HAP-1 (cell line): ENCODE measurements at places on chromosomes 3 and 15.

DNA sequence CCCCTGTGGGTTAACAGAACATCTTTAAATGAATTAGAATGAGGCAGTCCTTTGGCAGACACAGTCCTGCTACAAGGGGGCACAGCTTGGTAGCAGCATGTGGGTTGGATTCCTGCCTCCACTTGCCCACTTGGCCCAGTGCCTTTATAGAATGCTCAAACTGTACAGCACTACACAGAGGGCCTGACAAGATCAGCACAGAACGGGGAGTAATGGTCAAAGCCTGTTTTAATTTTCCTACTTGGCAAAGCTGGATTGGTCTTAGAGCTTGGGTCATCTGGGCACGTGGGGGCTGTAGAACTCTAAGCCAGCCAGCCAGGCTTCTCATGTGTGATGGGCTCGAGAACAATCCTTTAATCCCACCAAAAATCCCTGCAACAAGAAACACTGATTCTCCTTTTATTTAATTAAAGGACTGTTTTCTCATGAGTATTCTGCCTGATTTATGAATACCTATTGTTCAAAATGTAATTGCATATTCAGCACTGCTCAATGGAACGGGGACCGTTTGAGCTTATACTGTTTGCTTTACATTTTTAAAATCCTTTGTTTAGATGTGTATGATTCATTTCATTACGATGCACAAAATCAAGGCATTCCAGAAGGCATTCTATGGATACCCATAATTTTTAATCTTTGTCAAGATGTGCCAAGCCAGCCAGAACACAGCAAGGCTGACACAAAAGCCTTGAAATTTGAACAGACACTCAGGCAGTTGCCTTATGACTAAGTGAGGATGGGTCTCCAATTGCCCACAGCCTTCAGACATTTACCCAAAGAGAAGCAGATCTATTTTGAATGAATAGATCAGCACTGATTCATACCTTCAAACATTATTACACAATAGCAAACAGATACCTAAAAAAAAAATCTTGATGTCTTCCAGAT, 249.3 kb upstream of the TGFBR2 start:
- DNase-seq, result peak; percentile 74

GRCh38 chr3:45817831-45818522, 21.6 kb upstream of the SLC6A20 start:
- DNase-seq, result no peak

- no peak for DNase-seq
These were observed 8.4 kb downstream of the SNX4 start for GRCh38 chr3:125511420-125512118.

- no peak for DNase-seq
These were observed 1.4 kb downstream of the PAQR5 start for GRCh38 chr15:69299943-69300588.

- DNase-seq, result no peak
These were observed 13.6 kb downstream of the RNF13 start for GRCh38 chr3:149826636-149827035.

- no peak for DNase-seq
These were observed 4.5 kb upstream of the GSK3B start for GRCh38 chr3:120098710-120099109.

DNA sequence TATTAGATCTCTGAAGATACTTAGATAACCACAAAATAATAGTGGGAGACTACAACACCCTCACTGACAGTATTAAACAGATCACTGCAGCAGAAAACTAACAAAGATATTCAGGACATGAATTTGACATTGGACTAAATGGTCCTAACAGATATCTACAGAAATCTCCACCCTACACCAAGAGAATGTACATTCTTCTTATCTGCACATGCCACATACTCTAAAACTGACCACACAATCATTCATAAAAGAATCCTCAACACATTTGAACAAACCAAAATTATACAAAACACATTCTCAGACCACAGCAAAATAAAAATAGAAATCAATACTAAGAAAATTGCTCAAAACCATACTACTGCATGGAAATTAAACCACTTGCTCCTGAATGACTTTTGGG, 116.3 kb downstream of the DTWD1 start:
- DNase-seq, result no peak

- no peak for DNase-seq
These were observed 196.6 kb downstream of the TPRG1 start for GRCh38 chr3:189368384-189368783.

- DNase-seq, result no peak
These were observed 51.8 kb downstream of the KLHL6 start for GRCh38 chr3:183503746-183504145.

GRCh38 chr15:67543348-67543718, 830 bp downstream of the MAP2K5 start:
- no peak for DNase-seq

- DNase-seq, result peak; percentile 36
These were observed 20.7 kb downstream of the PPP1R2 start for GRCh38 chr3:195522254-195523023.

DNA sequence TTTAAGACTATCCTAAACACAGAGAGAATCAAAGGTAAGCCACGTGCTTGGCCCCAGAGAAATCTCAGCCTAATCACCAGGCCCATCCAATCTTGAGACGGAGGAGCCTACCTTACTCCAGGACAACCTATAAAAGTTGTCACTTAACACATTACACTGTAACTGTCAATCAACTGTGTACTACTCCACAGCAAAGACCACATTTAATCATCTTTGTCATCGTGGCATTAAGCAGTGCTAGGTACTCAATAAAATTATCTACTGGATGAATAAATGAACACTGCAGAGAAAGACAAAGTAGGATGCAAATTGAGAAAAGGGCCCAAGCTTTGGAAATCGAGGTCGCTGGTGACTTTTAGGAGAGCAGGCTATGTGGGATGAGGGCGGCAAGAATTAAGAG, 466.7 kb downstream of the SHQ1 start:
- DNase-seq, result no peak

DNA sequence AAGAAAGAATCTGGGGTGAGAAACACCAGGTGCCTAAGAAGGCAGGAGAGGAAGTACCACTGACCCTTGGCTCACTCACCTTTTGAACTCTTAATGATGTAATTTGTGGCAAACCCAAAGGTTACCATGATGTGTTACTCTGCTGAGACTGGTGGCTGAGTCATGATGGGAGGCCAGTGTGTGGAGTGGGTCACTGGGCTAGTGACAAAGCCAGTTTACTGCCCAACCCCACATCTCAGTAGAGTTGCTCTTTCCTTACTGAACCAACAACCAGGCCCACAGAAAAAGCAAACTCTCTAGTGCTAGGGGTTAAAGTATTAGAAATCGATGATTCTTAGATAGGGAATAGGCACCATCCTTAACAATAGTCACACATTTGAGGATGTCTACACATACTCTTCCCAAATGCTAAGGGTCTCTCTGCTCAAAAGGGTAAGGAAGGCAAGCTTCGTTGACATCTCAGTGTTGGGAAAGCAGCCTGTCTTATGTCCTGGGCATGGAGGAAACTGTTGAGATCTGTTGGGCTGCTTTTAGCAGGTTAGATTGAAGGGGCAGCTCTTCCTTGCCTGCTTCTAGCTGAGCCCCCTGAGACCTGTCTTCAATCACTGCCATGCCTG, 3.1 kb downstream of the RBP2 start:
- no peak for DNase-seq

GRCh38 chr15:62726461-62726860, 316.1 kb upstream of the TPM1 start:
- no peak for DNase-seq

GRCh38 chr3:192365571-192365970, 361.8 kb downstream of the FGF12 start:
- DNase-seq, result no peak

DNA sequence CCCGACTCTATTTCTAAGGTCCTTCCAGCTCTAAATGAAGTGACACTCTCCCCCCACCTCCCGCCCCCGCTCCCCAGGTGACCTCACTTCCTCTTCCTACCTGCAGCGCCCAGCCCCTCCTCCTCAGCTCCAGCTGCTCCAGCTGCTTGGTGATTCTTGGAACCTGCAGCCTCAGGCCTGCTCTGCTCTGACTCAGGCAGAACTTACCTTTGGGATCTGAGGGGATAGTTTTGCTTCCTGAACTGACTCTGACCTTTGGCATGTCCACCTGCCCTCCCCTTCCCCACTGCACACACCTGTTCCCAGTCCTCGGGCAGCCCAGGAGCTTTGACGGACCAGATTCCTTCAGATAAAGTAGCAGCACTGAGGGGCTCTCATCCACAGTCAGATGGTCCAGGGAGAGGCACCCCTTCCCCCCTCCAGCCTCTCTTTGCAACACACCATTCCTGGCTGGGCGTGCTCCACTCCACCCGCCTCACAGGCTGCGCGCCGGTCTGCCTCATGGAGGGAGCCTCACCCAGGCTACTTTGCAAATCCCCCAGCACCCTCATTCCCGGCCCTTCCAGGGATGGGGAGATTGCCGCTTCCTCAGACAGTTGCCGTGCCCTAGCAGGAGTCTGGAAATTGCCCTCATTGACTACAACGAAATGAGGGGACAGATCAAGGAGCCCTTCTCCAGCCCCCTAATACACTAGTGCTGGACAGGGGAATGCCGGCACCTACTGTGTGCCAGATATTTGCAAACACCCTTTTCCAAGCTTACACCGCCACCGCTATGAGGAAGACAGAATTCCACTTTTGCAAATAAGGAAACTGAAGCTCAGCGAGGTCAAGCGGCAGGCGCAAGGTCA, 692 bp upstream of the C15orf39 start:
- DNase-seq, result no peak

DNA sequence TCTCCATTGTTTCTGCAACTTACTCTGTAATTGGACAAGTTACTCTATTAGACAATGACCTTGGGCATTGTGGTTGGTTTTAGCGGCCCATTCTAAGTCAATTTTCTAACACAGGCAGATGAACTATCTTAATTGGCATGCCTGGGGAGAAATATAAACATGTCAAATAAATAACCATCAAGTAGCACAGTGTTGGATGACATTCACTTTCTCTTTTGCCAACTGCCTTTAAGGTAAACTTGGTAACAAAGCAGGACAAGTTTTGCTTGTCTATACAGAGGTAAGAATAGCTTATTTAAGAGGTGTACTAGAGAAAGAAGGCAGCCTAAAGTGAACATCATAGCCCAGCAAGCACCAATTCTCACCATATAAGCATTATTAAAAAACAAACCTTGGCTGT, 599.6 kb downstream of the GBE1 start:
- DNase-seq, result peak; percentile 32

GRCh38 chr3:69297501-69297900, 88.4 kb downstream of the FRMD4B start:
- no peak for DNase-seq

GRCh38 chr15:66505430-66505811, 295 bp downstream of the ZWILCH start:
- no peak for DNase-seq

GRCh38 chr15:77533578-77534430, 98.9 kb downstream of the LINGO1 start:
- DNase-seq, result no peak

- DNase-seq, result no peak
These were observed 27.8 kb upstream of the ST8SIA2 start for GRCh38 chr15:92365906-92366305.

DNA sequence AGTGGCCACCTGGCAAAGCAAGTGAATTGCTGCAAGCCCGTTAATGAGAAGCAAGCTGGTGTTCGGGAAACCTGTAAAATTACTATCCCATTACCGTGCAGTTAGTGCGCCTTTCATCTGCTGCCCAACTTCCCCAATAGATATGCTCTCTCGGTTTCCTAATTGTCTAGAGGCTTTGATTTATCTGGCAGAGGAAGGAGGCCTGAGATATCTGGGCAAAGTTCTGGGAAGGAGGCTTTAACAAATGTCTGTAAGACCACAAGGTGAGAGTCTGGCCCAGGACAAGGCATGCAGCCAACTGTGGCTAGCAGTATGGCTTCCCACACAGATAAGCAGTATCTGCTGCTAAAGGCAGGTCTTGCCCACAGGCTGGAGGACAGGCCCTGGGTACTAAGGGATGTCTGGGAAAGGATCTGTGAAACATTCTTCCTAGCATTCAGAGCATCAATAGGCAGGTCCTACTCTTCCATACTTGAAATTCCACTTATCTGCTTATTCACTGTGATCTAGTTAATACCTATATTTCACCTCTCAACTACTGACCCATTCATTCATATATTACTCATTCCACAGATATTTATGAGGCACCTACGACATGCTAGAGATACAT, 130.0 kb upstream of the SLC2A2 start:
- no peak for DNase-seq

GRCh38 chr3:100032243-100032642, 82.1 kb downstream of the FILIP1L start:
- no peak for DNase-seq

GRCh38 chr3:101379658-101380376, 59.4 kb upstream of the IMPG2 start:
- DNase-seq, result no peak

DNA sequence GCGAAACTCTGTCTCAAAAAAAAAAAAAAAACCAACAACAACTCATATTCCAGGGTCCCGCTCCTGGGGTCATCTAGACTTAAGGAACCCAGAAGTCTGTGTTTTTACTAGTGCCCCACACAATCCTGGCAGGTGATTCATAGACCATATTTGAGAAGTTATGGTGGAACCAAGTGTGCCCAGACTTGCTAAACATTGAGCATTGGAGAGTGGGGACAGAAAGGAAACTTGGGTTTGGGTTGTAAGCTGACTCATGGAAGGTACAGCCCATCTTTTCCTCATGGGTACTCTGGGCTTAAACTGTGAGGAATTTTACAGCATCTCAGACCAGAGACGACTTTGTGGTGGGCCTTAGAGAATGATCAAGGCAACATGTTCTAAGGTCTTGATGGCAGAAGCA, 18.3 kb upstream of the IGF2BP2 start:
- DNase-seq, result no peak

GRCh38 chr3:166743481-166744134, 636.5 kb downstream of the ZBBX start:
- peak; percentile 6 for DNase-seq

- peak; percentile 95 for DNase-seq
These were observed 987.0 kb downstream of the NSUN3 start for GRCh38 chr3:95049841-95050240.

DNA sequence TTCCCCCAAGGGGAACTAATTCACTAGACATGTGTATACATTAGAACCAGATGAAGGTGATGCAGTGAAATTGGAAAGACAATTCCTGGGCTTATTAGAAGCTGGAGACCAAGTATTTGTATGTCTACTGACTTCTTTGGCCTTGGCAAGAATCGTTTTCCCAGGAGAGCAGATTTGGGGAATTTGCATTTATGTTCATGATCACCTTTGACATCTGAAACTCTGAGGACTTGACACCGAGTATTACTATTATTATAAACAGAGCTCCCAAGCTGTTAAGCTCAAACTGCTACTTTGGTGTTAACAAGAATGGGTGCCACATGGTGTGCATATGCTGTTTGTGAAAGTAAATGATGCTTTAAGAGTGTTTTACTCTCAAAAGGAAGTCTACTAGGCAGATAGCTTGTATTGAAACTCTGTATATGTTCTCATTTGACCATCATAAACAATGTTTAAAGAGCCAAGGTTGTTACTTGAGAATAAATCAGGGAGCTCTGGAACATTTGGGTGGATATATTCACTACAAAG, 519.8 kb upstream of the GOLIM4 start:
- peak; percentile 23 for DNase-seq

GRCh38 chr3:58495101-58495500, 3.2 kb downstream of the KCTD6 start:
- no peak for DNase-seq

- peak; percentile 32 for DNase-seq
These were observed 80.3 kb downstream of the OTOL1 start for GRCh38 chr3:161576714-161577510.
